ENCODE measurements at places on chromosomes 5 and 9. TPM values are rescaled to one million over a fixed set of nuclear protein-coding genes. Genes with fewer than 3 reads are reported as not detected.

DNA sequence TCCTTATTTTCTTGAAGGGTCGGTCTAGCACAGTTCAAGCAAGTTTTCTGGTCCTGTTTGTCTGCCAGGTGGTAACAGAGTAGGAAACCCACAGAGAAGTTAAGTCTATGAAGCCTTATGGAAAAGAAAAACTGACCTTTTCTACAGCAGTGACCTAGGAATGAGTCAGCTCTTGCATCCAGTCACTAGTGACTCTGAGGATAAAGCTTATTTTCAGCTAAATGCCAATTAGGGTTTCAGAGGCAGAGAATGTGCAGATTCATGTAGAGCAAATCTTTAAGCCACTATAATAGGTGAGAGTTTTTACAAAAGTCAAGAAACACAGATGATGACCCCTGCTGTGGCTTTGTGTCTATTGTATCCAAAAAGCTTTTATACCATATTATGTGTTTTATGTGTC lies 100.7 kb downstream of the CWC27 start:
- peak; percentile 88 for DNase-seq

Gene TXNDC8
- total RNA-seq: not detected

DNA sequence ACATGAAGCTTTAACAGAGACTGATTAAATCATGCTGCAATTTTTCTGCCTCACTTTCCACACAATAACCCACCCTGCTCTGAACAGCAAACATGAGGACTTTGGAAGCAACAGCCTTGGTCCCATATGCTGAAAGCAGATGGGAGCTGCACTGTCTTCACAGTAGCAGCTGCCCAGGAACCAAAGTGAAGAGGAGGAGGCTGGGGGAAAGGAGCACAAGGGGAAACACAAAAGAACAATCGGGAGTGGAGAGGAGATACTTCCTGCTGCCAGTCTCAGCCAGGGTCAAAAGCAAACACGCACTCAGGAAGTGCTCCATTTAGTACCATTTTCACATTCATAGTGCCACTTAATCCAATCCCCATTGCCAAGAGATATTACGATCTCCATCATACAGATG lies 183.3 kb upstream of the PUM3 start:
- no peak for DNase-seq

GRCh38 chr9:131289301-131290035 lies at the start of gene PLPP7:
Gene PLPP7, plus strand, starts transcription at chr9:131289723. Its CDS starts 275 bp downstream, at chr9:131289998.
- DNase-seq: peak; percentile 48

Gene CARD9
- total RNA-seq: 0.36 TPM

Gene IL9
- not detected for total RNA-seq

Gene CBY3
- total RNA-seq: 0.18 TPM

GRCh38 chr5:44364097-44364496 lies 25.1 kb downstream of the FGF10 start:
- no peak for DNase-seq

- peak; percentile 34 for DNase-seq
Measured at GRCh38 chr9:703392-703791, 138.1 kb upstream of the DMRT1 start.

Gene IL17B
- 0.28 TPM for total RNA-seq

DNA sequence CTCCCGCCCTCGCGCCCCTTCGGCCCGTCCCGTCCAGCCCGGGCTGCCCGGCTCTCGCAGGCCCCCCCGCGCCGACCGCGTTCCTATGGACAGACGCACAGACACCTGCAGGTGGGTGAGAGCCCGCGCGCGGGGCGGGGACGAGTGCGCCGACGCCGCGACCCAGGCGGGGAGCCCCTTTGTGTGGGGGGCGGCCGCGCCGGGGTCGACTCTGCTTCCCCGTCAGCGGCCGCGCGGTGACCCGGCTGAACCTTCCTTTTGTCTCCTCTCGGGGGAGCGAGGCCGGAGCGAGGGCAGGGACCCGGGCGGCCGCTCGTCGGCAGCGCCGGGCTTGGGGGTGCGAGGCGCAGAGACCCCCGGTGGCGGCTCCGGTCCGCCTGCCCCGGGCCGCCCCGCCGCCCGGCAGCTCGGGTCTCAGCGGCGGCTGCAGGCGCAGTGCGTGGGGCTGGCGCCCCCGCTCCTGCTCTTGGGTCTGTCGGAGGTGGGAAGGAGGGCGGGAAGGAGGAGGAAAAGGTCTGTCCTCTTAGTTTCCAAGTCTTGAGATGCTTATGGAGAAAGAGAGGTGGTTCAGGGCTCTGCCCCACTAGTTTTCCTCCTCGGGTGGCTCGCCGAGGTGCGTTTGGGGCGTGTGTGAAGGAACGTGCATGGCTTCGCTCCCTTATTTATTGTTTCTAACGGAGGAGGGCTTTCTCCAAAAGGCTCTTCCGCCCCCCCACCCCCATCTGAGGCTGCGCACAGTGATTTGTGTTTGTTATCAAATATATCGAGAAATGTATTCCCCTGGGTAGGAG lies 576 bp downstream of the KIAA1958 start:
- DNase-seq: peak; percentile 36

- DNase-seq: no peak
Measured at GRCh38 chr9:94993160-94993820, 266.8 kb downstream of the AOPEP start.

DNA sequence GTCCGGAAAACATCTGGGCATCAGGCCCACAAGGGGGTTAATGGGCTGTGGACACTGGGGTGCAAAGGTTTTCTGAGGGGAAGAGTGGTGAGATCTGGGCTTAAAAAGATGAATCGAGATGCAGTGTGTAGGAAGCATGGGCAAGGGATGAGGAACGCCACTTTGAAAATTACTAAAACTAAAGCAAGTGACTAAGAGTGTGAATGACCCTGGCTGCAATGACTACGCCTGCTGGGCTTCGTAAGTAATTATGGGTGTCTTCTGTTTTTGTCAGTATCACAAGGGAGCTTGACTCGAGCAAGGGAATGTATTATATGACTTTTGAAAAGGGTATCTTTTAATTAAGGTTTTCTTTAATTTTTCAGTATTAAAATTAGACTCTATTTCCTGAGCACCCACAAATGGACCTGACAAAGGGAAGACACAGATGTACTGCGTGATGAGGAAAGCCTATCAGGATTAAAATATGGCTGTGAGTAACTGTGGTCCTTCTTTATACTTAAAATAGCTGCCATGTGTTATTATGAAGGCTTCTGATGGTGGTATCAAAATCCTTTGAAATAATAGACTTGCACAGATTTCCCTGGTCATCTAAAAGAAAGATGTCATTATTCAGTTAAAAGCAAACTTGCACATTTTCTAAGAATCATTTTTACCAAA lies 4.2 kb downstream of the CTXN3 start:
- no peak for DNase-seq

- DNase-seq: no peak
Measured at GRCh38 chr5:74659172-74659571, 18.6 kb upstream of the ENC1 start.

DNA sequence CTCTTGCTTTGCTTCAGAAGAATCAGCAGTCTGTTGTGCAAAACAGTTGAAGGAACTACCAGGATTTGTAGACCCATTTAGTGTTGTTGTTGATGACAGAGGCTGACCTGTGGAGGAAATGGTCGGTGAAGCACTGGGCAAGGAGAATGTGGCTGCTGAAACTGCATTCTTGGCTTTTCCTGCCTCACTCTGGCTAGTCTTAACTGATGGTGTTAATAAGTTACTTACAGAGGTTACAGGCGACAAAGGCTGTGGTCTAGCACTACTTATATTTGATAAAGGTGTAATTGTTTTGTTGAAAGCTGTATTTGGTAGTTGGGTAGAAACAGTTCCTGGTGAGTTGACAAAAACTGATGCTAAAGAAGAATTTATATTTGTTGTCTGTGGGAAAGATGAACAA lies 31.5 kb downstream of the MLANA start:
- DNase-seq: no peak

GRCh38 chr9:124214116-124214515 lies 43.6 kb upstream of the NEK6 start:
- no peak for DNase-seq

DNA sequence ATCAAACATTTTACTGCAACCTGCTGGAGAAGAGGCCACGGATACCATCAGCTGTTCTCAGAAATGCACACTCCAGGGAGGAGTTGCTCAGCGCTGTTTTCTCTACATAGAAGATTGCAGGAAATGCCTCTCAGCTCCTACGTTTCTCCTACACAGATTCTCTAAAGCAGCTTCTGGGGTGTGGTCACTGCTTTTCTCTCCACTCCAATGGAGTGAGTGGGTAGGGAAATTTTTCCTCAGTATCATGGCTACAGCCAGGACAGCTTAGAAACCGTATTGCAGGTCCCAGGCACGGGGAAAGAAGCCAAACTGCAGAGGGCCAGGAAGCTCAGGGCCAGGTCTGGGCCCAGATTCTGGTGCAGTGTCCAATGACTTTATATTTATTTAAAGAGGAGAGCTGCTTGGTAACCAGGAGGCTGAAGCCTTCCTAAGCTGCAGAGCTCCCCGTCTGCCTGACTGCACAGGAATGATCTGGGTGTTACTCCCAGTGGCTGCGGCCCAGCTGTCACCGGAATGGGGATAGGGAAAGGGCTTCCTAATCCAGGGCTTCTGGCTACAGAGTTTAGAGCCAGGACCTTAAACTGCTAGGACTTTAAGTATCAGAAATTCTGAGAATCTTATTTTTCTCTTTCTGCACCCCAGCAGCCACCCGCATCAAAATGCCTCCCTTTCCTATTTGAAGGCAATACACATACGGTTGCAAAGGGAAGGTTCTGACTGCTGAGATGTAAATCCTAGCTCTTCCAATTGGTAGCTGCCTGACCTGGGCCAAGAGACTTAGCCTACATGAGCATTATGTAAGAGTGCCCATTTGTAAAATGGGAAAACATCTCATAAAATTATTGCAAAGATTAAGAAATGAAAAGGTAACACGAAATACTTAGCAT lies 1.4 kb upstream of the SPTAN1 start:
- peak; percentile 24 for DNase-seq

GRCh38 chr9:21081999-21082398 lies 4.3 kb upstream of the IFNB1 start:
- no peak for DNase-seq

DNA sequence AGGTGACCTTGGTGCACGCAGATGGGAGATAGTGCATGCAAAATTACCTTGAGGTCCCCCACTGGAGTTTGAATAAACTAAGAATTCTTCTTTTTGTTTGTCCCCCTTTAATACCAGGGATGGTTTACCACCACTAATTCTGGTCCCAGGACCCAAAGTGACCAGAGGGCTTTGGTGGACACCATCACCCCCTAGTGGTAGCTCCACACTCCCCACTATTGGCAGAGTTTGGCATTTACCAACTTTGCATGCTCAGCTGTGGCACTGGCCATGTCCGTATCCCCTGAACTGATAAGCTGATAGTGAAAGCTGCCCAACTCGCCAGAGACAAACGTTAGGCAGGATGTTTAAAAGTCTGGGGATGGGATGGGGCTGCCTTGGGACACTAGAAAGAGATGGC lies 3.3 kb downstream of the ASTN2 start:
- DNase-seq: peak; percentile 6

DNA sequence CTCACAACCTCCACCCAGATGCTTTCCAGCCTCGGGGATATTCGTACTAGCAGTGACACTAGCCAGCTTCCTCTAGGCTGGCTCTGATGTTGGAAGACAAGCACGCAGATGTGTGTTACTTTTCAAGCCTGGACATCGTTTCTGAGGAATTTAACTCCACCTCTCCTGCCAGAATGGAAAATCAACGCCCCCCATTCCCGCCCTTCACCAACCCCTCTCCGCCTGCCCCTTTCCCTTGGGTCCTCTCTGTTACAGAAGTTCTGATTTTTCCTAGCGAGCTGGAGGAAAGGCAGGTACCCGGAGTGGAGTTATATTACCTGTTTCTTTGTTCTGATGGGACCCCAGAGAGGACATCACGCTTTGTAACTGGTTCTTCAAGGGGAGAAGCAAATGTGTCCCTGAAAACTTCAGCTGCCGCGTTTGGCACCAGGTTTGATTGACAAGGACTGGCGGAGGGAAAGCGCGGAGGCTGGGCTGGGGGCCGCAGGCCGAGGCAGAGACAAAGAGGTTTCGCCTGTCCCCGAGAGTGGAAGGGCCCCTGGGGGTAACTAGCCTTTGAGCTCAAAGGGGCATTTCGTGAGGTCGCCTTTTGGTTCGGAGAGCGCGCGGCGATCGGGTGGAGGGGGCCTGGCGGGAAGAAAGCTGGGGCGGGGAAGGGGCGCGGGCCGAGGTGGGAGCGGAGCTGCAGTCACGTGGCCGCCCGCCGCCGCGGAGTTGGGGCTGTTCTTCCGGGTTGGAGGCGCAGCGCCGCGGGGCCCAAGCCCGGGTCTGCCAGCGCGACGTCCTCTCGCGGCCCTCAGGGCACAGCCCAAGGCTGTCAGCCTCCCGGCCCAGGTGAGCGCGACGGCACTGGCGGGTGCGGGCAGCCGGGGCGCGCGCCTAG lies at the start of gene NNT:
NNT (plus strand) TSS at position 720 of the 883 bp plus-strand sequence. CDS start 6,016 bp downstream, outside the sequence.
- DNase-seq: peak; percentile 50

GRCh38 chr5:62773460-62773859 lies 194.8 kb downstream of the LRRC70 start:
- DNase-seq: no peak

GRCh38 chr5:153157156-153157555 lies 333.3 kb upstream of the GRIA1 start:
- no peak for DNase-seq

DNA sequence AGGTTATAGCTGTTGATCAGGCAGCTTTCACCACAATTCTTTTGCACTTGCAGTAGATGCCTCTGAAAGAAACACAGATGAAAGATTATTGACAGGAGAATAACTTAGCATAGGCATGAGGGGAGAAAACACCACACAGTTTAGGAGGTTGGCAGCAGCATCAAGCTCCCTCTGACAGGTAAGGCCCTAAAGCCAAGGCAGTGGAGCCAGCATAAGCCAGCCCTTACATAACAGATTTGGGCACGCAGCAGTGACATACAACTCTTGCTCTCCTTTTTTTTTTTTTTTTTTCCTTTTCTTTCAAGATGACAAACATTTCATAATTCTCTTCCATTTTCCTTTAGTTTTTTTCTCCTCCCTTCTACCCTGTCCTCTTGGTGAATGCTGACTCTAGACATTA lies 257.6 kb upstream of the ADAMTSL1 start:
- no peak for DNase-seq

Gene TRAF1
- total RNA-seq: 3.9 TPM

DNA sequence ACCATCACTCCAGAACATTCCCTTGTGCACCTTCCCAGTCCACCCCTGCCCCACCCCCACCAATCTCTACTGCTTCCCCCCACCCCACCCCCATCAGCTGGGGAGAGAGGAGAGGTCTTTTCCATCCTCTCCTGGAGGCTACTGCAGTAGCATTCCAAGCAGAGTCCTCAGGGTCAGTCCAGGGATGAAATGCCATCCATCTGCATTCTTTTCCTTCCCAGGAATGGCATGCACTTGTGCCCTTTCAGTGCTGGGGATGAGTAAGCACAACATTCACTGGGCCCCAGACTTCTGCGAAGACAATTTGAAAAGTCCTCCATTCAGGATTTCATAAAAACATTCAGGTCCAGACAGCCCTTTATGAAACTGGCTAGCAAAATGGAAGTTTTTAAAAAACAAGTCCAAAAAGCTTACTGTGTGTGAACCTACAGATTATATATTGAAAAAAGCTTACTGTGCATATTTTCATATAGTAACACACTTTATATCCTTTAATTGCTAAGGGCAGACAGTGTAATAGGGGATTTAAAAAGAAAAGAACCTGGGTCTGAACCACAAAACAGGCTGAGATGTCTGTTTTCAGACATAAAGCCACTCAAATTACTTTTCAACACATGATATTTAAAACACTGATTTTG lies 50.0 kb upstream of the GOLPH3 start:
- DNase-seq: peak; percentile 75

GRCh38 chr5:1393571-1394501 lies 48.9 kb upstream of the CLPTM1L start:
- no peak for DNase-seq

Gene ACOT12
- total RNA-seq: not detected

Gene GAPVD1
- total RNA-seq: 40.3 TPM

Gene TSPAN17
- total RNA-seq: 35.3 TPM

Gene TMEM174
- not detected for total RNA-seq

Gene RUSC2
- total RNA-seq: 18.3 TPM
